ENCODE measurements at places on chromosomes 11 and 22.

DNA sequence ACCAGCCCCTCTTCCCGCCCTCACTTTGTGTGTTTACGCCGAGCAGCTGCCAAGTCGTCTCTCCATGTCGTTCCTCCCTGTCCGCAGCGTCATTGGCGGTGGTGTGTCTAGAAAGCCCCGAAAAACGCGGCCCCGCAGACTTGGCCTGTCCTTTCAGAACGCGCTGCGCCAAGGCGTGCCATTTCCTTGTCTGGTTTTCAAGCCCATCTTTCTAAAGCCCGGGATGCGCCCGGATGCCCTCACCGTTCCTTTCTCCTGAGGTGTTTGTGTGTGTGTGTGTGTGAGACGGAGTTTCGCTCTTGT lies 557 bp downstream of the MOV10L1 start:
- no peak for DNase-seq

DNA sequence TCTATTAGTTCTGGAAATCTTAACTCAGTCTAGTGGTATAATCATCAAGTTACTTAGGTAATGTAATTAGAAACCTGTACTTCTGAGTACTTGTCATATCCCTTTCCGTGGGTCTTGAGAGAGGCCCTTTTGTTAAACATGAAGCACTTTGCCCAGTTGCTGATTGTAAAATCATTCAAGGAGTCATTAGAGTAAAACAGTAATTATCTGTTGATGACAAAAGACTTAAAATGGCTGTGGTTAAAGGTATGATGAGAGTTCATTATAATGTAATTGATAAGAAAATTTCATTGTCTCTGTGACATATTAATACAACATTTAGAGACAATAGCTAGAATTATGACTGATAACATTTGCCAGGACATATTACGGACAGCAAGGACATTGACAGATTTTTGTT lies 34.3 kb downstream of the PRR5L start:
- DNase-seq, result no peak

DNA sequence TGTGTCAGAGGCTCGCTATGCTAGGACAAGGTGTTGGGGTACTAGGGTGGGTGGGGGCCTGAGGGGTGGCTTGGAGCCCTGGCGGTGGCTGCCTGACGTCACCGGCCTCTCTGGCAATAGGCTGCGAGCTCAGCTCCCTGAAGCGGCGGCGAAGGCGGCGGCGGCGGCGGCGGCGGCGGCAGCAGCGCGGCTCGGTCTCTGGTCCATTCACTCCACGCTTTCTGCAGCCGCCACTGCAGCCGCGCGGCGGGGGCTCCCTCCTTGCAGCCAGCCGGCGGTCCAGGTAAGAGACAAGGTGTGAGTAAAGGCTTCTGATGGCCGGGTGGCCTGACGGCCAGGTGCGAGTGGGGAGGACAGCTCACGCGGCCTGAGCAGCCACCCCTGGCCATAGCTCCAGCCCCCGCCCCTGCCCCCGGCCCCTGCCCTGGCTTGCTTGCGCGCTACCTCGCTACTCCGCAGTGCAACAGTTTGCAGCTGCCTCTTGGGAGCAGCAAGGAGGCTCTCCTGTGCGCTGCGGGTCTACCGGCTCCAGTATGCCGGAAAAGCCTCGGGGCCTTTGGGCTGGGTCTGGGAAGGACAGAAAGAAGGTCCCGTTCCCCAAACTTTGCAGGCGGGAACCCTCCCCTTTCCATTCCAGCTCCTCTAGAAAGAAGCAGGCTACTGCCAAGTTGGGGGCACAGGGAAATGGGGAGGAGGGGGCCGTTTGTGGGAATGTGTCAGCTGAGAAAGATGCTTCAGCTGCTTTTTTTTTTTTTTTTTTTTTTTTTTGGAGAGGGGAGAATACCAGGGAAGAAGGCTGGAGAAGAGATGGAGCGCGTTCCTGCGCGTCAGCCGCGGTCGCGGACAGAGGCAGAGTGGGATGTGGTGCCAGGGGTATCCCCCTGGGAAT lies at the start of gene C11orf87:
Gene C11orf87, plus strand, starts transcription at position 210 of the 889 bp plus-strand sequence. CDS start 1,444 bp downstream, outside the sequence.
- peak; percentile 32 for DNase-seq

DNA sequence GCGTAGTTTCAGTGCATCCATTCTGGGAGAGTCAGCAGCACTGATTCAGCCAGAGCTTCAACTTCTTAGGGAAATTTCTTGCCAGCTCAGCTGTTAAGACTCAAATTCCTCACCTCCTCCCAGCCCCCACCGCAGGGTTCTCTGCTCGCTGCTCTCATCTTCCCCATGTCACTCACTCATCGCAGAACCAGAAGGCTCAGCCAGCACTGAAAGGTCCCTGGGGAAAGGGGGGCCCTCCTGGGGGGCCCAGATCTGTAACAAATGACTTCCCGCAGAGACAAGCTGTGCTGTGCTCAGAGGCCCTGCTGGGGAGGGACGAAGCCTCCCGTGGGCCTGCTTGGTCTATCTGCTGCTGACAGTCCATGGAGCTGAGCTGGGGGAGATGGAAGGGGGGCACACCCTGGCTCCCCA lies 220.6 kb downstream of the NTM start:
- DNase-seq, result no peak

- DNase-seq, result peak; percentile 93
Observed at GRCh38 chr11:69010964-69011623, 2.0 kb downstream of the MRGPRF start.

DNA sequence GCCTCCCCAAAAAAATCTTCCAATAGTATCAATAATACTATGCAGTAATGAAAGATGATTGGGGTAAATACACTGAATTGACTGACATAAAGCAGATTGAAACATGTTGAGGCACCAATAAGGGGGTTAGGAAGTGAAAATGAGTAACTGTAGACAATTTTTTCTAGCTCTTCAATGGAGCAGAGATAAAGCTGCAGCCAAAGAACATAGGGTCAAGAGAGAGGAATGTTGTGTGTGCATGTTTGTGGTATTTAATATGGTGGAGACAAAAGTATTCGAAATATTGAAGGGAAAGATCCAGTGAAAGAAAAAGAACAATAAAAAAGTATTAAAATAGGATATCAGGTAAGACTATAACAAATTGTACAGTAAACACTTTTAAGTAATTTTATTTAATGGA lies 450.0 kb upstream of the CCDC179 start:
- no peak for DNase-seq

Measured in cardiac muscle cell (in vitro differentiated cells and primary cell).